ENCODE measurements at places on chromosomes 2 and 18.

DNA sequence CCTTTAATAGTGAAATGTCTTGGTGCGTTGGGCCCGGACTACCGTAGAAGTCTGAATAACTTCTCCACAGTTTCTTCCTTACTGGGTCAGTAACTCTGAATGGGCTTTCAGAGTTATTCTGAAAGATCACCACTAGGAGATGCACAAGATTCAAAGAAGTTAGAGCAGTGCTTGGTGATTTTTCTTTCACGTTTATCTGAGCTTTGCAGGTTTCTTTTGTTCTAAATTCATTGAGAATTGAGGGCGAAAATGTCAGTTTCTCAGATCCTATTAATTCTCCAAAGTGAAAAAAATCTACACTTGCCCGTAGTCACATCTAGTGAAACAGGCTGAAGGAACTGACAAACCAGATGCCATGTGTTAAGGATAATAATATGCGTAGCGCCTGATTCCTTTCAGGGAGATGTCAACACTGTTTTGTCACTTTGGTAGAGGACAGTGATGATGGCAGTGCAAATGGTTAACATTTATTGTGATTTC, 70.1 kb downstream of the QPCT start:
- no peak for DNase-seq

DNA sequence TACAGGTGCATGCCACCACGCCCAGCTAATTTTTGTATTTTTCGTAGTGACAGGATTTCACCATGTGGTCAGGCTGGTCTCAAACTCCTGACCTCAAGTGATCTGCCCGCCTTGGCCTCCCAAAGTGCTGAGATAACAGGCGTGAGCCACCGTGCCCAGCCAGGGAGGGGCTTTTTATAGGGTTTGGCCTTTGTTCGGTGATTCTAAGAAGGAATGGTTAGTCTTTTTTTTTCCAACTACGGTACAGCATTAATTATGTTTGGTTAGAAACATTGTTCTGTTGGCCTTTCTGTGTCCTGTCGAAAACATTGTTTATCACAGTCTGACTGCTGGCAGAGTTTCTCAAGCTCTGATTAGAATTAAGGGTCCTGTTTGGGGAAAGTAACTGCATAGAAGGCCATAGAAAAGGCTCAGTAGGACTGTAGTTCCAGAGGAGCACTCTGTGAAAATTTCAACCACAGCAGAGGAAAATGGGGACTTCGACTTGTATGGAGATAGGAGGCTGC, 19.3 kb upstream of the SMCHD1 start:
- no peak for DNase-seq

GRCh38 chr2:233801357-233802131, 23.4 kb downstream of the MROH2A start:
- DNase-seq, result no peak

GRCh38 chr2:152694161-152694661, 23.1 kb downstream of the PRPF40A start:
- no peak for DNase-seq

DNA sequence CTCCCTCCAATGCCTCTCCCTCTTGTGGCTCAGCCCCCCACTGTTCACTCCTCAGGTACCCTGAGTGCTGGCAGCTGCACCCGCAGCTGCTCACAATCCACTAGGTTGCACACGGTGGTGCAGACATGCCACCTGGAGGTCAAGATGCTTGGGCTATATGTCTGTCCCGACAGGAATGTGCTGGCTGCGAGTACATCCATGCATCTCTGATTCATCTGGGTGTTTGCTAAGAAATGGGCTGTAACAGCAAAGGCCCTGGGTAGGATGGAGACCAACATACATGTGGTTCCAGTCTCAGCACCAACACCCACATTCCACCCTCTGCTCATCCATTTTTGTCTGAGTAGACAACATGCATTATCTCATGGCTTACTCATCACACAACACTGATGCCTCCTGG, 31.3 kb downstream of the ANKMY1 start:
- DNase-seq, result no peak

- DNase-seq, result no peak
Observed at GRCh38 chr2:41717839-41718238, 330.0 kb upstream of the PKDCC start.

DNA sequence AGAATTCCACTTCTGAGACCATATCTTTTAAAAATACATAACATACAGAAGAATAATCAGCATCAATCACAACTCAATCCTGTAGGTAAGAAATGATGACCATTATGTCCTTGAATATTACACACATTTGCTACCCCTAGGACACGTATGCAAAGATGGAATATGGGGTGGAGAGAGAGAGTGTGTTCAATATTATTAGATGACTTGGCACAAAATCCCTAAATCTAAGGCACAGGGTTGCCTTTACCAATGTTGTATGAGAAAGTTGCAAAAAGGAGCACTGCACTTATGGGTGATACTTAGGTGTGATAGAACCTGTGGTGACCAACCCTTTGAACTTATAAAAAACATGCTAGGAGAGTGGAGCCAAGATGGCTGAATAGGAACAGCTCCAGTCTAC, 326.2 kb upstream of the FSHR start:
- no peak for DNase-seq

GRCh38 chr2:133004623-133005022, 334.6 kb upstream of the LYPD1 start:
- DNase-seq, result no peak

DNA sequence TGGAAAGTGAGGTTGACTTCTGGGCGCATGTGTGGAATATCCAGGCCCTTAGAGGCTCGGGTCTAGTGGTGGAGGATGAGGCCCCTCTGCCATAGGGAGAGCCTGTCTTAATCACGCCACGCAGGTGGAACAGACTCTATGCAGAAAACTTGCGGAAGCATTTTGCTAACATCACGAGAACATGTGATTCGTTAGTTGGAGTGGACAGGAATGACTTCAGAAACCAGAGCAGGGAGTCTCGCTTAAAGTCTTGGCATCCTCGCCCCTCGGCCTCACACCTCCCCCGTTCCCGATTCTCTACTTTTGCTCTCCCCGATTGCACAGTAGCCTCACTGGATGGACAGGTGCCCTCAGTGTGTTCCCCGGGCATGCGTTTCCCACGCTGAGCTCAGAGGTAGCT, 333.4 kb downstream of the GBX2 start:
- no peak for DNase-seq

- DNase-seq, result no peak
Observed at GRCh38 chr2:29056452-29056851, 17.9 kb downstream of the PCARE start.

DNA sequence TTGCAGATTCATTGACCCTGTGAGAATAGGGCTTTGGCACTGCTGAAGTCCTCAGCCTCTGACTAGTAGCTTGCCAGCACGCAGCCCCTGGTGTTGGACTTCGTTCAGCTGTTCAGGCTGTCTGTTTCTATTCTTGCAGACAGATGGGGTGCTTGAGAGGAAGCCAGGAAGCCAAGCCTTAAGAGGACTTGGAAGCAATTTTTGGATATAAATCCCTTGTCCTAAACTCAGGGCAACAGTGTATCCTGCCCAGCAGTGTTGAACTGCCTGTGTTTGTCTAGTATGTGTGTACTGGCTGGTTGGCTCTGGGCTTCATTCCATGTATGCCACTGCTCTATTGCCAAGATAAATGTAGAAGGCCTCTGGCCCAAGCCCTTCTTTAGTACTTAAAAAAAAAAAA, 108.6 kb downstream of the COMMD1 start:
- DNase-seq, result peak; percentile 13

GRCh38 chr2:218970894-218971293, 11.4 kb downstream of the CDK5R2 start:
- DNase-seq, result no peak

GRCh38 chr2:118183381-118183780, 95.1 kb downstream of the INSIG2 start:
- DNase-seq, result no peak

GRCh38 chr18:80245781-80246444, 1.4 kb downstream of the PARD6G start:
- DNase-seq, result no peak

- no peak for DNase-seq
Observed at GRCh38 chr2:231382116-231382515, 13.4 kb upstream of the B3GNT7 start.

DNA sequence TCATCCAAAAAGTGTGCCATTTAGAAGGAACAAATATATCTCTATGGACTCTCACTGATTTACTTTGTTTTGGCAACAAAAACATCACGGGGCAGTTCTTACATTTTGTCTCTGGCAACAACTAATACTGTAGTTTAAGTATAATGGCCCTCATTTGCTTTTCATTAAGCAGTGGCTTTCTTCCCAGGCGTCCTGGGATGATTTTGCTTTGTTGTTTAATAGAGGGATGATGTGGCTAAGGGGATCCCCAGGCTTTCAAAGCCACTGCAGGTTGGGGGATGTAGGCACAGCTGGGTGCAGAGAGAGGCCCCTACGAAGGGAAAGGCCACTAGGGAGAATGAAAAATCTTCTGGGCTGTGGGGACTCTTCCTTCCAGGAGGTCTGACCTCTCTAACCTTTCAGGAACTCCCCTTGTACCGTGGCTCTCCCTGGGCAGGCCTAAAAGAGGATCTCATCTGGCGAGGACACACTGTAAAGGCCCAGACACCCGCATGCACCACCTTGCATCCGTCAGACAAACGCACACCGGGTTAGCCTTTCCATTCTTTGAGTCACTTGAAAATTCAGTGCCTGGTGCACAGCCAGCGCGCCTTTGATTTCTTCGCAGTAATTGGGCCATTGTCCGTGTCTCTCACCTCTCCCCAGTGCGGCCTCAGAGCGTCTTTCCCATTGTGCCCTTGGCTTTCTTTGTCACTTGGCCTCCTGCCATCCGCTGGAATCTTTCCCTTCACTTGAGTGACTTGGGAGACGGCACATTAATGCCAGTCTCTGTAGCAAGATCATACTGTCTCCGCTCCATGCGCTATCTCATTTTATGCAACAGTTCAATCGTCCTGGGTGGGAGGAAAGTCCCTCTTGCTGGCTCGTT, 40.3 kb upstream of the AFF3 start:
- peak; percentile 44 for DNase-seq

DNA sequence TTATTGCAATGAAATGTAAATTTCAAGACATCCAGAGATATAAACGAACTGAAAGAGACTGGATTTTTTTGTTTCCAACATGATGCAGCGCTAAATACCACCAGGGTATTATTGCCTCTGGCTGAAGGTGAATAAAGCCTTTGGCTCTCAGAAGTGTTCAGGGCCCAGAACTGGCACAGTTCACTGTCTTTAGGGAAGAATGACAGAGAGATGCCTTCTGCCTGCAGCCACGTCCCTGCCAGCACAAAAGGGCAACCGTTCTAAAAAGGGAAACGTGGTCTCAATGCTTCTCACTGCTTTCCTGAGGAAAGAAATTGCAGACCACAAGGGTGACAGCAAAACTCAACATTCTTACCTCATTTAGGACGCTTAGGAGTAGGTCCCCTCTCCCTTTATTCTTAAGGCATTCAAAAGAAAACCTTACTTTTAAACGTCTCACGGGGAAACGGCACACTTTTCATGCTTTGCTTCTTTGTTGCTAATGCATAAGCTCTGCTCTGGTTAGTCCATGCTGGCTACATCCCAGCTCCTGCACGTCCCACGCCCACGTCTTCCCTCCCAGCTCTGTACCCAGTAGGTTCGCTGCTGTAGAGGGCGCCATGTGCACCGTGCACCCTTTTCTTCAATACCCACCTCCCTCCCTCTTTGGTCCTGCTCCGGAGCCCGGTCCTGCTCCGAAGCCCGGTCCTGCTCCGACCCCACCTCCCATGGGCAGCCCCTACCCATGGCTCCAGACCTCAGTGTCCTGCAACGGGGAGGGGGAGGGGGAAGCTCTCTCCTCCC, 171.0 kb downstream of the HRH4 start:
- DNase-seq, result no peak

- no peak for DNase-seq
Observed at GRCh38 chr2:227834916-227835650, 21.4 kb downstream of the CCL20 start.

DNA sequence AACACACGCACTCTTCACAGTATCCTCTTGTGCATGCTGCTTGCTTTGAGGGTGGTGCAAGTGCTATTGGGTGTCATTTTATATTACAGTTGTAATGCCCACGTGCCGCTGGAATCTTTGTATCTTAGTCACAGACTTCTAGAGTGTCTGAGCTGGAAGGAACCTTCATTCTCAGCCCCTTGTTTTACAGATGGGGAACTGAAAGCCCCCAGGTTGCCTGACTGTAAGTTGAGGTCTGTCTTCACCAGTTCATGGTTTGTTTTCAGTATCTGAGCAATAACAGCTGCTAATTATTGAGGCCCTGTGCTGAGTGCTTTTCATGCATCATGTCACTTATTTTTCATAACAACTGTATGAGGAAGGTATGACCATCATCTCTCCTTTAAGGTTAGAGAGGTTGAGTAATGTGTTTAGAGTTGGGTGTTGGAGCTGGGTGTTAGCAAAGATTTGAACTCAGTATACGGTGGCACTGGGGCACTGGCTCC, 77.0 kb downstream of the PRKCE start:
- DNase-seq, result no peak

Measured in C1 segment of cervical spinal cord (tissue), 14 donors.